Left cardiac atrium (tissue), 4 donors: ENCODE measurements at places on chromosomes 6 and 20.

GRCh38 chr6:69784595-69785377 lies 12.0 kb downstream of the LMBRD1 start:
- DNase-seq = no peak

DNA sequence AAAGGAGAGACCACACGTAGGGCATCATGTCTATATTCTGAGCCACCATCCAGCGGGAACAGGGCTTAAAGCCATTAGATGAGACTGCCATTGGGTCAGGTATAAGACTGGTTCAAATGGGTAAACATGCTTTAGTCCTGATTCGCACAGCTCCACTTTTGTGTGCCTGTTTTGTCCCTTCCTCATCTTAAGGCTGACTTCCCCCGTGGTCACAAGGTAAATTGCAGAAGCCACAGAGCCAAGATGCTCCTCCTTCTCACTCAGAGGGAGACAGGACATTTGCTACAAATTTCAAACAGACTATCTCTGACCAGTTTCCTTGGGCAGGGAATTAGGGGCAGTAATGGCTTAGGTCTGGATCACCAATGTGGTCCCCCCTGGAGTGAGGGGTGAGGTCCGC lies 11.4 kb upstream of the IFNGR1 start:
- DNase-seq = no peak

DNA sequence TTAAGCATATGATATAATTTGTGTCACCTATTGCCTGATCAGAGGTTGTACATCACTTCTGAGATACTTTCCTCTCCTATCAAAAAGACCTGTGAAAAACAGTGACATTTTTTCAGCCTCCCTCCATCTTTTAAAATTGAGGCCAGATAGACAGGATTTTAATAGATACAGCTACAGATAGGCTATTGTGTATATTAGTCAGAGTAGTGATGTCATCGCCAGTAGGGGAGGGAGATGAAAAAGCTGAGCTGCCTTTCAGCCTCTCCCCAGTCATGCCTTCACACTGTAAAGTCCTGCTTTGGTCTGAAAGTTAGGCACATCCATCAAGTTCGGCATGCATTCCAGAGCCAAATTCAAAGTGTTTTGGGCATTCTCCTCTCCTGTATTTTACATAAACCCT lies 7.9 kb upstream of the PABPC1L start:
- DNase-seq = no peak

DNA sequence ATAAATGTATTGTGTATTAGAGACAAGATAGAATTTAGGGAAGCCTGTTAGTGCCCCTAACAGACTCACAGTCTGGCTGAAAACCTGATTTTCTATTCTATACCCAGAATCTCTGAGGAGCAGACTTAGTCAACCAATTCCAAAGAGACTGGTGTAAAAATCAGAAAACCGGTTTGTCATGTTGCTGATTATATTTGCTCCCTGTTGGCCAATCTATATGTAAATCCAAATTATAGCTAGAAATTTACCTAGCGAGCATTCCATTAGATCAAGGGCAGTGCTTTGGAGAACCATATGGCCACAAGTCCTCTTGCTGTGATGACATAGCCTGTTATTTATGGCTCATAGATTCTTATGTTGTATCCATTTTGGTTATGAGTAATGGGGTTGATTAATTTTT lies 4.8 kb downstream of the NFYA start:
- DNase-seq = no peak

GRCh38 chr6:15464211-15464725 lies 198.6 kb downstream of the DTNBP1 start:
- DNase-seq = no peak

- no peak for DNase-seq
These were observed 131.9 kb downstream of the EPM2A start for GRCh38 chr6:145603424-145603833.

GRCh38 chr6:21740376-21741124 lies 147.0 kb downstream of the SOX4 start:
- no peak for DNase-seq

GRCh38 chr6:39223061-39223460 lies 6.2 kb downstream of the KCNK5 start:
- no peak for DNase-seq

DNA sequence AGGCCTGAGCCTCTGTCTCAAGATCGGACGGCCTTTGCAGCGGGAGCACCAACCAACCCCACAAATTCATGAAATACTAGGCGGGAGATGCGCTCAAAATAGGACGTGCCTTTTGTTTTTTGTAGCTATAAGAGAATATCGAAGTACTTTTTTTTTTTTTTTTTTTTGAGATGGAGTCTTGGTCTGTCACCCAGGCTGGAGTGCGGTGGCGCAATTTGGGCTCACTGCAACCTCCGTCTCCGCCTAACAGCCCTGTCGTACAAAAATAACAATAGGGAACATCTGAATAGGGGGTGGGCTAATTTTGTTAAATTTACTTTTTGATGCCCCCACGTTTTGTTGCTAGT lies 5.9 kb upstream of the TUBB2A start:
- DNase-seq = no peak

DNA sequence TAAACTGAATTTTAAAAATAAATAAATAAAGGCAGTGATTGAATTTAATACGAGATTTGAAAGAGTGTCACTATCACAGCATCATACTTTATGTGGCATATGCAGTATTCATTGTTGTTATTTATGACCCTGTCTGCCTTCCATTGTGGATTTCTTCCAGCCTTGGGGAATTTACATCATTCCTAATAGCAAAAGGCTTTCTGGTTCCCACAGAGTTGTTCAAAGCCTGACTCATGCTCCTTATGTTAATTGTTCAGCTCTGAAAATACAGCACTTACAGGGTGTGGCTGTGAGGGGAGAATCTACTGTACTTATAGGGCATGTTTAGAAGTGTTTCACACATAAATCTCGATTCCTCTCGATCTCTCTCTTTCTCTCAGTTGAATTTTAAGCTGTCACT lies 54.4 kb downstream of the JAG1 start:
- no peak for DNase-seq

GRCh38 chr6:113627480-113627879 lies 229.7 kb upstream of the MARCKS start:
- DNase-seq = no peak

DNA sequence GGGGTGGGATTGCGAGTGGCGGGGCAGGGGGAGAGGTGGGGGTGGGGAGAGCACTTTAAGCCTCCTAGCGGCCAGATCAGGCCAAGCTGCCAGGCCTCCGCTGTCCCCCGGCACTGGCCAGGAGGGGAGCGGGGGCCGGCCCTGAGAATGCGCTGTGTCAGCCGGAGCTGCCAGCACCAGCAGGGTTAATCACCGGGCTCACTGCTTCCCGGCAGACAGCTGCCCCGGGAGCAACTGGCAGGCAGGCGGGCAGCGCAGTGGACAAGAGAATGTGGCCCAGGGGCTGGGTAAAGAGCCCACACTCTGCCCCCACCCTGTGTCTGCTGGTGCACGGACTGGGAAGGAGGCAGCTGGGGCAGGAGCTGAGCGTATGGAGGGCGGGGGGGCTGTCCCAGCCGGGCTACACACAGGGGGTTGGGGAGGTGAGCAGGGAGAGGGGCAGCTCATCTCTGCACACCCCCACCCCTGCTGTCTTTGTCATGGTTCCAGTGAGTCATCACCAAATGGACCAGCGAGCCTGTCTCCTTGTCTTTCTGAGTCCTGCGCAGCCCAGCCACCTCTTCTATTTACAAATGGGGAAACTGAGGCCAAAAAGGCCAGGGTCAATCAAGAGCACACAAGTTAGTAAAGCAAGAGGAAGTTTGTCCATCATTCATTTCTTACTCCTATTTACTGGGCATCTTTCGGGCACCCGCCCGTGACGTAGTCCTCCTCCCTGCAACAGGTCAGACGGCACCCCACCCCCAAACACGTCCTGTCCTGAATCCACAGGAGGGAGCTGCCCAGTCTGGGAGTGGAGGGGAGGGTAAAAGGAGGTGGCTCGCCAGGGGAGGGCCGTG lies 2.1 kb upstream of the LAMA5 start:
- DNase-seq = no peak

- no peak for DNase-seq
These were observed 15.4 kb downstream of the FKBP1A start for GRCh38 chr20:1377341-1377871.

GRCh38 chr20:9442858-9443257 lies 71.5 kb upstream of the LAMP5 start:
- no peak for DNase-seq

GRCh38 chr20:15555913-15556312 lies 1017.3 kb downstream of the KIF16B start:
- DNase-seq = no peak

GRCh38 chr20:35575958-35576357 lies 34.1 kb downstream of the ERGIC3 start:
- no peak for DNase-seq

DNA sequence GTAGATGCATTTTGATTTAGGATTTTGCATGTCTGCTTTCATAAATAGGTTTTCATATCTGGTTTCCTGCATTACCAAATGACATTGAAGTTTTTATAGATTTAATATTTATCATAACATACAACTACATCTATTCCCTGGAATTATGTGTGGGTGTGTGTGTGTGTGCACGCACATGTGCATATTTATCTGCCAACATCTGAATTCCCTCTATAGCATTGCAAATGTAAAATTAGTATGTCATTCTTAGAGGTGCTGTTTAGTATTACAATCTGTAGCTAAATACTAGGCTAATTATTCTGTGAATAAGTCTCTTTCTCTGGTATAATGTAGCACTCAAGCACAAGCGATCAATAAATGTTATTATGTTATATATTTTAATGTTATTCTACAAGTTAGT lies 477.9 kb upstream of the FLRT3 start:
- no peak for DNase-seq

DNA sequence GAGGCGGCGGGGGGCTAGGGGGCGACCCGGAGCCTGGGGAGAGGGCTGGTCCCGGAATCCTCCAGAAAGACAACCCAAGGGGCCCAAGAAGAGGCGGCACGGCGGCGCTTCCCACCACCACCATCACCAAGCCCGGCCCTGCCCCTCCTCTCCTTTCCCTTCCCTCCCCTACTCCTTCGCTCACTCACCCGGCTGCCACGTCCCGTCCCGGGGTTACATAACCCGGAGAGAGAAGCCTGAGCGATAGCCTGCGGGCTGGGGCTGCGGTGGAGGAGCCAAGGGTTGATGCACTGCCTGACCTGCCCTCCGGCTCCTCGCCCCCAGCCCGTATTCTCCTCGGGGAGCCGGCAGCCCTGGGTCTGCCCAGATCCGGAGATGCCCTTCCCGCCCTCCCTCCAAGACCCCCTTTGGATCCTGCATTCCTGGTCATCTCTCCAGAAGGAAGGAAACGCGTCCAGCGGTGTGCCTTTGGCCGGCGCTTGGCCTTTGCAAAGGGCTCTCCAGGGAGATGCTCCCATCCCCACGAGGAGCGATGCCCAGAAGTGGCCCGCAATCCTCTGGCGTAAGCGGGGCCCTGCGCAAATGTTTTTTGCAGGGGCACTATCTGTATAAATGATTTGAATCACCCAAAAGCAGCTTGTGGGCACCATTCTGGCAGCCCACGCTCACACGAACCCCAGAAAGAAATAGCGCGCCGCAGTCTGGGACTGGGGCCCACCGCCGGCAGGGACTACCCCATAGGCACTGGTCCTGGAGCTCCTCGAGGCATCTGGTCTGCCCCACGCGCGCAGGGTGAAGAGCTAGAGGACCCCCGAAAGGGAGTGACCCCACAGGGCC lies 4.6 kb upstream of the CPXM1 start:
- DNase-seq = no peak
